Left renal cortex interstitium (tissue), 4 donors: ENCODE measurements at places on chromosomes 2 and 18.

- DNase-seq: no peak
These were observed 4.9 kb downstream of the ERFE start for GRCh38 chr2:238163481-238164198.

GRCh38 chr2:8281234-8281633 lies 400.6 kb upstream of the ID2 start:
- DNase-seq: no peak

DNA sequence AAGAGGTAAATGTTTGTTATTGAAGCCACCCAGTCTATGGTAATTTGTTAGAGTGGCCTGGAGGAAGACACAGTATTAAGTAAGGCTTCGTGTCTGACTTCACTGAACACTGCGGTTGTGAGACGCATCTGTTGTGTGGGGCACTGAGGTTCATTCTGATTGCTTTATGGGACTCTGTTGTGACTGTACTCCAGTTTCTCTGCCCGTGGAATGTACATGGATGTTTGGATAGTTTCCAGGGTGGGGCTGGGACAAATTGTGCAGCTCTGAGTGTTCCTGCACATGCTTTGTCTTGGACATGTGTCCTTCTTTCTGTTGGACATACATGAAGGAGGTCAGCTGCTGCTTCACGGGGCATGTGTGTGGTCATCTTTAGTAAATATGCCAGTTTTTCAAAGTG lies 58.6 kb downstream of the ODC1 start:
- no peak for DNase-seq

DNA sequence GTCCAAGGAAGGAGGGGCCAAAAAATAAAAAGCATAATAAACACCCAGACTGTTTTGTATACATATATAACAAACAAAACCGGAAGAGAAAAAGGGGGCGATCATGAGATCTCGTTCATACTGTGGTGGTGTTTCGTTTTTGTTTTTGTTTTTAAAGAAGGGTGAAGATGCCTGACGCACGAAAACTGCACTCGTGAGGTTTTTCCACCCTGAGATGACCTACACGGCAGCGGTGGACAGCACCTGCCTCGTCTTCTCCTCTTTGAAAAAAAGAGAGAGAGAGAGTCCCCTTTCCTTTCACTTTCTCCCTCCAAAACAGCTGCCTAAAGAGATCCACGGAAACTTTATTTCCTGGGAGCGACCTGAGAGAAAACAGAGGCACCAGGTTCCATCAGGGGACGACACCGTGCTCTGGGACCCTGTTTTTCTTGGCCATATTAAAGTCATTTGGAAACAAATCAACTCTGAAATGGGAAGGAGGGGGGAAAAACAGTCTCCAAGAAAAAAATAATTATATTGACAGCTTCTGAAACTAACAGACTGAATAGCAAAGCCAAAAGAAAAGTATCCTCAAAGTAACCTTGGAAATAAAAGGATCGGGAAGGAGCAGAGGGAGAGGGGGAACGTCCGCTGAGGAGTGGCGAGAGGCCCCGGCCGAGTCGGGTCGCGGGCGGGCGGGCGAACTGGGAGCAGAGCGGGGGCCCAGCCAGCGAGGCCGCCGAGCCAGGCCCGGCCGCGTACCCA lies 3.5 kb downstream of the POU3F3 start:
- no peak for DNase-seq

DNA sequence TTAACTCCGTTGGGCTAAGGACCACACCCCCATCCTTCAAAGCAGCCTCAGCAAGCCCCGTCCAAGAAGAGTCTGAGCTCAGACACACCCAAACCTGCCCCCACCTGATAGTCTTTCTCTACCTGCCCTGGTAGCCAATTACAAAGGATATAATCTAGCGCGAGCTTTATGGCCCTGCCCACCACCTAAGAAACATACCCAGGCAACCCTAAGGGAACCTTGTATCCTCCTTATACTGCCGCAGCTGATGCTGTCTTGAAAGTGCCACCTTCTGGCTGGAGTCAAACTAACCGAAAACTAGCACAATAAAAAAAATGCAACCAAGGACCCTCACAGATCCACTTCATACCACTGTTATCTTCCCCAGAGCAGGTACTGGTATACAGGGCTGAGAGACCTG lies 628.3 kb upstream of the REG3G start:
- DNase-seq: no peak

- no peak for DNase-seq
These were observed 911.6 kb downstream of the TDRD15 start for GRCh38 chr2:22035361-22035830.

- no peak for DNase-seq
These were observed 254.6 kb upstream of the ID2 start for GRCh38 chr2:8427211-8427610.

GRCh38 chr2:237057893-237058300 lies 27.8 kb upstream of the COPS8 start:
- no peak for DNase-seq

DNA sequence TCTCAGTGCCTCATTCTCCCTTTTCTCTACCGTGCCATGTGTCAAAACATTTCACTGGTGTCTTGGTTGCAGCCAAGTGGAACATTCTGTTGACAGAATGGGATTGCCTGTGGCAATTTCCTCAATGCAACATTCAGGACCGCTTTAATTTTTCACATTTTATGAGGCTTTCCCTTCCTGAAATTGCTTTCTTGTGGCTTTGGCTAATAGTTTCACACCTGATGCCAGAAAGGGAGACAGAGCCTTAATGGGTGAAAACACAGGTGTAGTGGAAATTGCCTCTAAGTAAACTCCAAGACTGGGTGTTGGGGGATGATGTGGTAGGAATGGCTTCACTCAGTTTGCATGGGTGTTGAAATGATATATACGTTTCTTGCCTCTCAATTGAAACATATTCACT lies 278.3 kb downstream of the TSN start:
- no peak for DNase-seq

- DNase-seq: no peak
These were observed 203.9 kb downstream of the C1D start for GRCh38 chr2:67858886-67859285.

- no peak for DNase-seq
These were observed 111.5 kb downstream of the MCFD2 start for GRCh38 chr2:46803911-46804670.
